ENCODE measurements at places on chromosomes 1 and 21.

- no peak for DNase-seq
These were observed 89.1 kb upstream of the NEGR1 start for GRCh38 chr1:72371259-72372035.

DNA sequence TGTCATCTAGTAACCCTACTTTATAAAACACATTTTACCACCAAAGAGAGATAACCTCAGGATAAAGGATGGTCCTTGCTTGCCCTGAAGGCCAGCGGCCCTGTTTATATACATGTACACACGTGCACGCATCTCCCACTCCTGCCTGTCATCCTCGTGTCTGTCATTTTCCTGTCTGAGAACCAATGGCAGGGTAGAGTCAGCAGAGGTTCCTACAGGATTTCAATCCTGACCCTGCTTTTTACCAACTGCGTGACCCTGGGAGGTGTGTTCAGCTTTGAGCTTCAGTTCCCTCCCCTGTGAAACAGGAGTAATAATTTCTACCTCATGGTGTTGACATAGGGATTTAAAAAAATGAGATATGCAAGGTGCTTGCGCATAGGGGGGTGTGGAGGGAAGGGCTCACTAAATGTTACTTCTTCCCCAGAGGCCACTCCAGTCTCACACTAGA, 12.3 kb upstream of the RASSF5 start:
- DNase-seq, result no peak

GRCh38 chr1:30895382-30895943, 13.1 kb downstream of the SDC3 start:
- DNase-seq, result no peak

DNA sequence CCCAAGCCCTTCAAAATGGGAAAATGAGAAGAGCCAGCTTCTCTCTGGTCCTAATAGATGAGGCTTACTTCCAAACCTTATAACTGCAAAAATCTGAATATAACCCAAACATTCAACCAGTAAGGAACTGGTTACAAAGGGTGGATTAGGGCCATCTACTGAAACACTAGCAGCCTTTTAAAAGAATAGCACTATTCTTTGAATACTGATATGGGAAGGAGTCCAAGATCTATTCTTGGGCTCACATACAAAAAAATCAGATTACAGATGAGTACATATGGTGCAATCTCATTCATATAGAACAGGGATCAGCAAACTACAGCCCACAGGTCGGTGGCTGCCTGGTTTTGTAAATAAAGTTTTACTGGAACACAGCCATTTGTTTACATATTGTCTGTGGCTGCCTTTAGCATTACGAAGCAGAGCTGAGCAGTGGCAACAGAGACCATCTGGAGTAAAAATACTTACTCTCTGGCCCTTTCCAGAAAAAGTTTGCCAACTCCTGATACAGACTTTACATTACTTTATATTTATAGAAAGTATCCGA, 167.7 kb downstream of the ZSCAN20 start:
- DNase-seq, result no peak

- no peak for DNase-seq
These were observed 1.5 kb downstream of the UBE2G2 start for GRCh38 chr21:44800103-44800502.

DNA sequence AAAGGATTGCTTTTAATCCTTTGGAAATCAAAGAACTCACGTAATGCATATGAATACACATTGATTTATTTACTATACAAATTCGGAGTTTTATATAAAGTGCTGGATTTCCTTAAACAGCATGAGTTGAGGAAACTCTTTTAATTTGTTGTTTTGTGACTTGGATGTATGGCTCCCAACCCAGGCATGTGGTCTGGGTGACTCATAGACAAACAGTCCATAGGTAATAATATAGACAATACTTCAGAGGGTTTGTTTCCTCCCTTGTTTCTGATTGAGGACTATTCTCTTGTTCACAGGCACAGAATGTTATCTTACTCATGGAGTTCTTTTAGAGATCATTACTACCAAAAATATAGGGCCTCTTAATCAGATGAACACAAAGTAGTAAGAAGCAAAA, 43.8 kb downstream of the XPR1 start:
- no peak for DNase-seq

DNA sequence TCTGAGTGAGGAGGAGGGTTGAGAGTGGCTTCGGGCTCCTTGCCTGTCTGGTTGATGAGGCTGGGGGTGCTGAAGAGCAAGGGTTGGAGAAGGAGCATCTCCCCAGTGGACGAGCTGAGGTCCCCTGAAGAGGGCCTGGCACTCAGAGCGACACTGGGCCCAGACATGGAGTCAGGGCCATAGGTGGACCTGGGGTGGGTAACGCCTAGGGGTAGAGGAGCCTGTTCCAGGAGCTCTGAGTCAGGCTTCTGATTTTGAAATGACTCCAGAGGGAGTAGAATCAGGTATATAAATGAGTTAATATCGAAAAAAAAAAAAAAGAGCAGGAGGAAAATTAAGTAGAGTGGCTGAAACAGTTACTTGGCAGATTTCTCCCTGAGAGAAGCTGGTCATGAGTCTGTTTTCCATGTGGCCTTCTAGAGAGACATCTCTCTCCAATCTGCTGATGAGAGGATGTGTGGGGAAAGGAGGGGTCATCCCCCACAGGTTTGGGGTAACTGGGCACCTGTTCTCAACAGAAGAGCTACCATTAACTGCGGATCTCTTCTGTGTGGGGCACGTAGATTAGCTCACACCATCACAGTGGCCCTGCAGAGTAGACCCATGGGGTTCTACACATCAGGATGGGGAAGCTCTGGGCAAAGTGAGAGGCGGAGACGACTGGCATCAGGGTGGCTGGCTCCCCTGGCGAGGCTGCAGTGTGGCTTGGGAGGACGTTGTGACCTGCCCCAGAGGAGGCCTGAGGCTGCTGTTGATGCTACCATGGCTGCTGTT, 115.5 kb downstream of the DHRS3 start:
- DNase-seq, result no peak

- DNase-seq, result no peak
These were observed 21.4 kb downstream of the LRRC42 start for GRCh38 chr1:53967409-53968124.

DNA sequence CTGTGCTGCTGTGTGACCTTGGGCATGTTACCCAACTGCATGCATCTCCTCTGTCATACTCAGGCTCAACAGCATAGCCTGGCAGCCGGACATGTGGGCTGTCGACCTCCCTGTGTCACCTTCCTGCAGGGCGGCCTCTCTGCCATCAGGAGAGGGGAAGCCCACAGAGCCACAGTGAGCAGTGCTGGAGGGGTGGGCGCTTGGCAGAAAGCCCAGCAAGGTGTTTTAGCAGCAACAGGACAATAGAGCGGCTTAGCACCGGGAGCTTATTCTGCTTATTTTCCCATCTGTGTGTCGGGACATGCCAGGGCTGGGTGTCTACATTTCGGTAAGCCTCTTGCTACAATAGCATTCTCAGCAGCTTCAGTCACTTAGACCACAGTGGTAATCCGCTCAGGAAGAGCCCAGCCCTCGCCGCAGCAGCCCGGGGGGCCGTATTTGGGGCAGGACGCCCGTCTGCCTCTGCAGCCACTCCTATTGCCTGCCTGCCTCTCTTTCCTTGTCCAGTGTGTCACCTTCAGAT, 22.8 kb upstream of the CDK18 start:
- no peak for DNase-seq

GRCh38 chr1:212544110-212544509, 64.5 kb upstream of the ATF3 start:
- no peak for DNase-seq

DNA sequence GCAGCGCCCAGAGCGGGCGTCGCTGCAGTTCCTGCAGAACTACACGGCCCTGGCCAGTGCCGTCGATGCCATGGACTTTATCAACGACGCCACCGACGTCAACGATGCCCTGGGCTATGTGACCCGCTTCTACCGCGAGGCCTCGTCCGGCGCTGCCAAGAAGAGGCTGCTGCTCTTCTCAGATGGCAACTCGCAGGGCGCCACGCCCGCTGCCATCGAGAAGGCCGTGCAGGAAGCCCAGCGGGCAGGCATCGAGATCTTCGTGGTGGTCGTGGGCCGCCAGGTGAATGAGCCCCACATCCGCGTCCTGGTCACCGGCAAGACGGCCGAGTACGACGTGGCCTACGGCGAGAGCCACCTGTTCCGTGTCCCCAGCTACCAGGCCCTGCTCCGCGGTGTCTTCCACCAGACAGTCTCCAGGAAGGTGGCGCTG, 22.0 kb downstream of the COL6A1 start:
- no peak for DNase-seq

Measured in right renal cortex interstitium (tissue), 3 donors.